ENCODE measurements at places on chromosomes 12 and 14.

DNA sequence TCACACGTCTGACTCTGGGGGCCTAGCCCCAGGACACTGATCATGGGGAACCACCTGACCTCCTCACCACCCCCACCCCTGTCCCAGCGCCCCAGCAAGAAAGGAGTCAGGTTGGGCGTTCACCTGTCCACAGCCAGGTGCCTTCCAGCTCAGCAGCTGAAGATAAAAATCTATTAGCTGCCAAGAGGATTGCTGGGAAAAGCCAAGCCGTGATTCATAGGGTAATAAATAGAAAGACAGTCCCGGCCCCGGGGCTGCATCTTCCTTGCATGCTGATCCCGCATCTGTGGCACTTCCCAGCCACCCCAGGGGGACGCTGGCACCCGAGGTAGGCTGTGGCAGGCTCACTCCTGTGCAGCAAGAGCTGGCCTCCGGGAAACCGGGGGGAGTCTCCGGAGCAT, 70.2 kb upstream of the NCOR2 start:
- DNase-seq = no peak

DNA sequence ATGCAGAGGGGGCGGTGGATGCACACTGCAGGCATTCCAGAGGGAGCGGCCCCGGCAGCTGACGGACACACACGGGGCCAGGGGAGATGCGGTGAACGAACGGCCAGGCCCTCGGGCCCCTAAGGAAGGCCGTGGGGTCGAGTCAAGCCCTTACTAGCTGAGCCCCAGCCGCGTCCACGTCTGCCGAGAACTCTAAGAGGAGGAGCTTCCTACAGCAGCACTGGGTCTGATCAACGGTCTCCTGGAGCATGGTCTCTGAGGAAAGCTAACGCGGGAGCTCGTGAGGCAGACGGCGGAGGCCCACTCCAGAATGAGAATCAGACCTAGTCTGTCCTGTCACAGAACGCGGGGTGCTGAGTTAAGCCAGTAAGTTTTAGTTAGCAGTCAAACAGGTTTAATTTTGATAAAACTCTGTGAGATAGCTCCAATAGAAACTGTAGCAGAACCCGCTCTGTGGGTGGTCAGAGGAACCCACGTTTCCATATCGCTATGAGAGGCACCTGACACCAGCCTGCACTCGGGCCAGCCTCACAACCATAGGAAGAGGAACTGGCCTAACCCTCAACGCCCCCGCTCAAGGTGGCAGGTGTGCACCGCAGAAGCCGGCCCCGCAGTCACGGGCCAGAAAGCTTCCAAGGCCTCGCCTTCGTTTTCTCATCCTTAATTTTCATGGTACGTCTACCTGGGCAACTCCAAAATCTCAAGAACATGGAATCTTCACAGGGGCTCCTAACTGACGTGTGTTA, 55.5 kb downstream of the CDC42BPB start:
- no peak for DNase-seq

DNA sequence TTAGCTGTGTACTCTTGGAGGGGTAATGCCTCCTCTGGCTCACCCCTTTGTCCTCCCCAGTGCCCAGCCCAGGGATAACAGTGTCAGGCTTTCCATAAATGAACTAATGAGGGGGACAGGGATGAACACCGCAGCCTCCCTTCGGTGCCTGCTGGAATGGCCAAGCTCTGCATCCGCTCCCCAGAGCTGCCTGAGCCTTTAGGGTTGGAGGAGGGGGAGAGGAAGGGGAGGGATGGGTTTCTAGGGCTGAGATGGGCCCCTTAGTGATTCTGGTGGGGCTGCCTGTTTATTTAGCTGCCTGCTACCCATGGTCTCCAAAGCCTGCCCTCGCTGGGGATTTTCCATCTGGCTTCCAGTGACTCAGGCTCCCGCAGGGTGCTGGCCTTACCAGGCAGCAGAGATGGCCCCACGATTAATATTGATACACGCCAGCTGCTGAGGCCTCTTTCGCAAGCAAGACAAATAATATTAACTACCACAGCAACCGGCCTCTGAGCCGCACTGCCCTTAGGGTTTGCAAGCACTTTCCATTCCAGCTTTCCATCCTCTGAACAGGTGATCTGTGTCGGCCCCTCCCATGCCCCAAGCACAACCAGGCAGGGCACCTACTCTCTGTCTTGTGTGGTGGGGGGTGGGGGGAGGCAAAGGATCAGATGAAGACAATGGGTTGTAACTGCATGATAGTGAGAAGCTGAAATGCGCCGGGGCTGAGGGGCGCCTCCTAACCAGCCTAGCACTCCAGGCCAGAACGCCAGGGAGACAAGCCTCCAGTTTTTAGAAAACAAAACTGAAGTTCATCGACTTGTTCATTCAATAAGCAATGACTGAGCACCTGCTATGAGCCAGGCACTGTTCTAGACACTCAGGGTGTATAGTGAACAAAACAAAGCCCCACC, 56.7 kb downstream of the C14orf132 start:
- DNase-seq = no peak

DNA sequence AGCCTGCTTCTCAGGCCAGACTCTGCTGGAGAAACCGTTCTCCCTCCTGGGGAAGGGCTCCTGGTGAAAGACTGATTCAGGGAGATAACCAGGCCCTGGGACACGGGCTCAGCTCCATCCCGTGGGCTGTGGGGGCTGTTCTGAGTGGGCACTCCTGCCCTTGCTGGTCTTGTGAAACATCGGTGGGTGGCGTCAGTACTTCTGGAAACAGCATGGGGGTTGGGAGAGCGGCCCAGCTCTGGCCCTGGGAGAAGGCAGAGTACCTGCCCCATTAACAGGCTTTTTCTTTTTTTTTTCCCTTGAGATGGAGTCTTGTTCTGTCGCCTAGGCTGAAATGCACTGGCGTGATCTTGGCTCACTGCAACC, 786 bp downstream of the SLC25A47 start:
- DNase-seq = no peak

DNA sequence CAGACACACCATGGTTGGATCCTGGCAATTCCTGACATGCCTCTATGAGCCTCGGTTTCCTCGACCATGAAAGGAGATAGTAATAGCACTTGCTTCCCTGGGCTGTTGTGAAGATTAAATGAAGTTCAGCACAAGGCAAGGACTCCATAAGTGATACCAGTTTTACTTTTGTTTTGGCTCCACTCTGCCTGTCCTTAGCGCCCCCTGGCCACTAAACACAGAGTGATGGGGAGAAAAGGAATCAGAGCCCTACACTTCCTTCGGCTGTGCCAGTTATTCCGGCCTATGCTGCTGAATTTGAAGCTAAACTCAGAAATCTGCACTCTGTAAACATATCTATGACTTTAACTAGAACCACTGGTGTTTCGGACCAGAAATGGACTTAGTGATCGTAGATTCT, 173.8 kb downstream of the C12orf75 start:
- DNase-seq = no peak

DNA sequence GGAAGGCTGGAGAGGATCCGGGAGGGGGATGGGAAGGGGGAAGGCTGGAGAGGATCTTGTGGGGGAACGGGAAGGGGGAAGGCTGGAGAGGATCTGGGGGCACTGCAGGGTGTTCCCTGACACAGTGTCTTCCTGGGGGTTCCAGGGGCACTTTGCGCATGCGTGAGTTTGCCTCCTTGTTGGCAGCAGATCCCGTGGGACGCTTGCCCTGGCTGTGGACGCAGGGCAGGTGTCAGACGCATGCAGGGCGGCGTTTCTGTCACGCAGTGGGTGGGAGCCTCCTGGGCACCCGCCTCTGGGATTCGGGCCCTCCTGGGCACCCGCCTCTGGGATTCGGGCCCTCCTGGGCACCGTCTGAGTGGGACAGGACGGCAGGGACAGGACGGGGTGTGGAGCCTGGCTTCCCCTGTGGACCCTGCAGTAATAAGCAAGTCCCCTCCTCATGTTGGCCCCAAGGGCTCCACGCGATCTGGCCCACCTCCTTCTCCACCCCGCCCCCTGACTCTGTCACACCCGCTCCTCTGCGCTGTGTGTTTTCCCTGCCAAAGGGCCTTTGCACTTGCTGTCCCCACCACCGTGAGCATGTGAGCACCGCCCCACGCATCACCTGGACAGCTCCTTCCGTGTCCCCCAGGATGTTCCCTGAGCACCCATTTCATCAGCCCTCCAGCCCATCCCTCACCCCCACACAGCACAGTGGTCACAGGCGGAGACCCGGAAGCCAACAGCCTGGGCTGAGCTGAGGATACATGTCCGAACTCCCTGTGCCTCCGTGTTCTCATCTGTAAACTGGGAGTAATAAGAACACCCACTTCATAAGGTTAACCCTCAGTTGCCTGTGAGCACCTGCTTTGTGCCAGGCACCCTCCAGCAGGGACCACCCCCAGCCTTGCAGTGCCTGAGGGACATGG, 4.4 kb downstream of the MMP17 start:
- DNase-seq = no peak

- no peak for DNase-seq
Measured at GRCh38 chr14:47466916-47467315, 208.5 kb downstream of the MDGA2 start.

- no peak for DNase-seq
Measured at GRCh38 chr14:55973911-55974630, 144.1 kb upstream of the PELI2 start.

- DNase-seq = no peak
Measured at GRCh38 chr14:68307790-68308168, 485.1 kb downstream of the ZFP36L1 start.

DNA sequence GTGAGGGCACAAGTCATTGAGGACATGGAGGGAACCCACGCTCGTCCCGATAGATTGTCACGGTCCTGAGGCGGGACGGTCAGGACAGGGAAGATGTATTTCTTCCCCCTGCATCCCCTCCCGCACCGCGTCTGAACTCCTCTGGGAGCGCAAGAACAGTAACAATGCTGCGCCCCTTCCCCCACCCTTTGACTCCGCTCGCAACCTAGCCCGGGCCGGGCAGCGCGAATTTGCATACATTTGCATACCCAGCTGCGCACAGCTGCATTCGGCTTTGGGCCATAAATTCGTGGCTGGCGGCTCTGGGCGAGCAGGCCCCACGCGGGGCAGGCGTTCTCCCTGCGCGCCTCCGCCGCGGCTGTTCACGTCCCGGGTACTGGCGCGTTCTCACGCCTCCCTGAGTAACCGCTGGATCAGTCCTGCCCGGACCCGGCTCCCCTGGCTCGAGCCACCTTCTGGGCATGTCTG, 29.0 kb upstream of the SMUG1 start:
- DNase-seq = no peak

DNA sequence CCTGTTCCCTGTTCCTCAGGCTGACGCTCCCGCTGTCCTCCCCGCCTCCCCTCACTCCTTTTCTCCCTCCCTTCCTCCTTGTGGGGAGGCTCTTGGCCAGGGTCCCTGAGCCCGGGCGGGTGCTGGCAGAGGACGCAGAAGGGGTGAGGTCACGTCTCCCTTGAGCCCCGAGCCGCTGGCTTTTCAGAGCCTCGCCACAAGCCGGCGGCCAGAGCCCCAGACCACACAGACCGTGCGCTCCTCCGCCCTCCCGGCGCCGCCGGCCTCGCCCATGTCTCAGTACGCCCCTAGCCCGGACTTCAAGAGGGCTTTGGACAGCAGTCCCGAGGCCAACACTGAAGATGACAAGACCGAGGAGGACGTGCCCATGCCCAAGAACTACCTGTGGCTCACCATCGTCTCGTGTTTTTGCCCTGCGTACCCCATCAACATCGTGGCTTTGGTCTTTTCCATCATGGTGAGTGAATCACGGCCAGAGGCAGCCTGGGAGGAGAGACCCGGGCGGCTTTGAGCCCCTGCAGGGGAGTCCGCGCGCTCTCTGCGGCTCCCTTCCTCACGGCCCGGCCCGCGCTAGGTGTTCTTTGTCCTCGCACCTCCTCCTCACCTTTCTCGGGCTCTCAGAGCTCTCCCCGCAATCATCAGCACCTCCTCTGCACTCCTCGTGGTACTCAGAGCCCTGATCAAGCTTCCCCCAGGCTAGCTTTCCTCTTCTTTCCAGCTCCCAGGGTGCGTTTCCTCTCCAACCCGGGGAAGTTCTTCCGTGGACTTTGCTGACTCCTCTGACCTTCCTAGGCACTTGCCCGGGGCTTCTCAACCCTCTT, at the start of gene TMEM233:
Gene TMEM233, plus strand, starts transcription at position 197 of the 821 bp plus-strand sequence. Its CDS starts 75 bp downstream, at position 272.
- no peak for DNase-seq

GRCh38 chr12:78977304-78977867, 112.8 kb downstream of the SYT1 start:
- no peak for DNase-seq

DNA sequence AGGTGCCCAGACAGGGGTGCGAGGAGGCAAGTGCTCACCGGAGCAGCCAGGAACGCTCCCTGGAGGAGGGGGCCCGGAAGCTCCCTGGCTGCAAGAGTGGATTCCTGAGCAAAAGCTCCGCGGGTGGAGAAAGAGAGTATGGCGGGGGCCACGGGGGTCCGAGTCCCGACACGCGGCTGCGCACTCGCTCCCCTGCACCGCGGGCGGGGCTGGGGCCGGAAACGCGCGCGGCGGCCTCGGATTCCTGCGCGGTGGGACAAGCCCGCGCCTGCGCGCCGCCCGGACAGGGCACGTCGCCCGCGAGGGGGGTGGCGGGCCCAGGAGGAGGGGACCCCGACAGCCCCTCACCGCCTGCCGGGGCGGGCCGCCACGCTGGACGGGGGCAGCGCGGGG, 27.8 kb upstream of the GPR132 start:
- DNase-seq = peak; percentile 68

- DNase-seq = no peak
Measured at GRCh38 chr14:78248501-78249090, 78.4 kb downstream of the NRXN3 start.

GRCh38 chr12:69732088-69732487, 6.6 kb upstream of the RAB3IP start:
- DNase-seq = no peak

DNA sequence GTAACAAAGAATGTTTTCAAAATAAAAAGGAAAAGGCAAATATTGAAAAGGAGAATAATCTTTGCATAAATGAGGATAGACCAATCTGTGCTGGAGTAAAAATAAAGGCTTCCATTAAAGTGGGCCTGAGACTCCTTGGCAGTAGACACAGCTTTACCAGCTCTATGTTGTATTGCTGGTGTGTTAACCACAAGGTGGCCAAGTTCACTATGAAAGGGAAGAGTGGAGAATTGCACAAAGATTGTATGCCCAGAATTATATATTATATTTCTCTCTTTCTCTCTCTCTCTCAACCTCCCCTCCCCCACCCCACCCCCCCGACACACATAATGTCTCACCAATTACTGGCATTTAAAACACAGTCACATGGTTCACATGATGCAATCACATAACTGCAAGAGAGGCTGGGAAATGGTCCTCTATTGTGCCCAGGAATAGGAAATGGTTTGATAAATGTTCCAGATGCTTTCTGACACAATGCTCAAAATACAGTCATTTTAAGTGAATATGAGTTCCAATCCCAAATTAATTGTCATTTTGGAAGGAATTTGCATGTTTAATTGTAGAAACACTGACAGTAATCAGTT, 222.6 kb upstream of the SYT1 start:
- no peak for DNase-seq

GRCh38 chr12:123269395-123269892, 2.2 kb downstream of the CDK2AP1 start:
- DNase-seq = peak; percentile 54

DNA sequence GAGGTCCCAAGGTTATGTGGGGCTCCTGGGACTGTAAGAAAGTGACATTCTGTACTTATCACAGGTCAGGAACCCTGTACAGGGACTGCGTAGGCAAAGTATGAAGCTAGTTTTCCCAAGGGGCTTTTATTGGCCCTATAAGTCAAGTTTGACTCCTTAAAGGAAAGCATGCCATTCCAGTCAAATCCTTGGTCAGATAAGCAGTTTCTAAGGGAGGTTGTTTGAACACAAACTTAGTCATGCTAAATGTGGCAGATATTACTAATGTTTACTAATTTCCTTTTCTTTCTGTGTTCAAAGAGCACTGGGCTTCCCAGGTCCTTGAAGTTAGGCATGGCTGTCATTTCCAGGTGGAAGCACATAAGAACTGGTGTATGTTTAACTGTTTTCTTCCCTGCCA, 472.4 kb downstream of the ATP23 start:
- DNase-seq = no peak

All from activated CD8-positive, alpha-beta memory T cell treated with anti-CD3 and anti-CD28 coated beads, Interleukin-2, amount 10 ng/mL, durations not matched to agents 7 days and 5 days (primary cell).